ENCODE measurements at places on chromosomes 7 and 10.

DNA sequence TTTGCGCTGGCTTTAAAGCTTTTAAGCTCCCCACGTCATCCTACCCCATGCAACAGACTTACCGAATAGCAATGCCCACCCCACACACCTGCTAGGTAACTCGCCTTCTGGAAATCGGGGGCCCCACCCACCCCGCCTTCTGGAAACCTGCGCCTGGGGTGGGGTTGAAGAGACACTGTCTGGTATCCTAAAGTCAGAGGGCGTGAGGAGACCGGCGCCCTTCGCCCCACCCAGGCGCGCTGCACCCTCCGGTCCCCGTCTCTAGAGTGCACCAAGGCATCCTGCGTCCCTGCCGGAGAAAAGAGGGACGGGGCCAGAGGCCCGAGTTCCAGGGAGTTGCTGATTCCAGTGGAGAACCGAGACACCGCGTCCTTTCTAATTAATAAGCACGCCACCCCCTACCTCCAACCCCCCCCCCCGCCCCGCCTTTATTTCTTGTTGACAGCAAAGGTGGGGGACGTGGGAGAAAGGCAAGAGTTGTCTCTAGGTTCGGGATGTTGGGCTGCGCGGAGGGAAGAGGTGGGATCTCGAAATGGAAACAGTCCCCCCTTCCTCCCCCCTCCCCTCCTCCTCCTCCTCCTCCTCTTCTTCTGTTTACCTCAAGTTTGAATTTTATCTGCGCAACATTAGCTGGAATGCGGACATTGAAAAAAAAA lies 220.9 kb upstream of the MKLN1 start:
- peak; percentile 41 for DNase-seq

- peak; percentile 73 for DNase-seq
Measured at GRCh38 chr7:98284335-98285036, 3.0 kb downstream of the BRI3 start.

DNA sequence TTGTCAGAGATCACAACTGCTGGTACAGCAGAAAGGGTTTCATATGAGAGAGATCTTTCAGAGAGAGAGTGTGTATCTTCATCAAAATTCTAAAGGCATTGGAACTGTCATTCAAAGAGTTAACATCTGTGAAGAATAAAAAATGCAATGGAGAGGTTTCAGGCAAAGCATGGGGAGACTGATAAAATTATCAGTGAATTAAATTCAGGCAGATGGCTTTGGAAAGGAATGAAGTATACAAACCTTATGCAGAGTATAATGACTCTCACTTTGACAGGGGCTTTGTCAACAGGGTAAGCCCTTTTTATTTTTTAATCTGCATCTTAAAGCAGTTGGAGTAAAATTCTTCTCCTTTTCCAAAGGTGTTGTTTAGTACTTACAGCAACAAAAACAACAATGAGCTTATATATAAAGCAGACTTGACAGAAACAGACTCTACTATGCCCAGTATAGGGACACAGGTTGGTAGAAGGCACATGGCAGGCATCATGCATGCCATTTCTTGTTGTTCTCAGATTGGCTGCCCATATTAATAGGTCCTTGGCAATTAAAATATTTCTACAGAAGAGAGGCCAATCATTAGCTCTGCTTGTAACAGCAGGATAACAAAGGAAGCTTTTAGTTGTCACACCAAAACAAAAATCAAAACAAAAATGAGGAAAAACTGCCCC lies 54.9 kb upstream of the NXPH1 start:
- no peak for DNase-seq

GRCh38 chr10:24851629-24852028 lies 100.8 kb downstream of the PRTFDC1 start:
- DNase-seq, result peak; percentile 89

GRCh38 chr7:96284835-96285234 lies 37.1 kb downstream of the SLC25A13 start:
- no peak for DNase-seq

DNA sequence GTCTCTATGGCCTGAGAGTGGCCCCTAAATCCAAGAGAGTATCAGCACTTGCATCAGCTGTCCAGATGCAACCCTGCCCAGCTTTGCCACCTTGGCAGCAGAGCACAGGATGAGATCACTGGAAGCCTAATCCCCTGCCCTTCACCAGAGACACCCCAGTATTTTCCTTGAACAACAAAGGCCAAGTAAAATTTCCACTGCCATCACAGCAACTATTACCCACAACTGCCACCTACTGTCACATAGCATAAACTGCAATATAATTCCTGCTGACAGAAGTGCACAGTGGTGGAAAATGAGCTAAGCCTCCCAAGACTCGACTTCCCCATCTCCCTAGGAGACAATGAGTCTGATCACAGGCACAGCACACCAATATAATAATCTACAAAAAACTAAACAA lies 462.8 kb upstream of the ZWINT start:
- DNase-seq, result no peak

- DNase-seq, result no peak
Measured at GRCh38 chr7:33108554-33109004, 625 bp downstream of the RP9 start.

DNA sequence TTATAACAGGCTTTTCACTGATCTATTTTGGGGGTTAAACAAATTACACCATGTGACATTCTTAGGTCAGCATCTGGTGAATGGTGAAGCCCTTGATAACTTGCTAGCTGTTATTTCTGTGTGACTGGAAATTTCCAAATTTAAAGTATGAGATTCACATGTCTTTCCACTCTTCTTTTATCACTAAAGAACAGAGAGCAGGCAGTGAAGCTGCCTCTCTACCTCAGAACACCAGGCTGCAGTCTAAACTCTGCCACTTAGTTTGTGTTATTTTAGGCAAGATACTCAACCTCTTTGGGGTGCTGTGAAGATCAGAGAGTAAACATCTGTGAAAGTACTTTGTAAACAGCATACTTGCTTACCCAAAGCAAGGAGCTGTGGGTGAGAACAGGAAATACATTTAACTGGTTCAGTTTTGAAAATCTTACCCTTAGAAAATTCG lies 15.5 kb upstream of the SP4 start:
- no peak for DNase-seq

- DNase-seq, result no peak
Measured at GRCh38 chr7:92794831-92795230, 41.5 kb downstream of the CDK6 start.

- DNase-seq, result peak; percentile 57
Measured at GRCh38 chr10:103854686-103855391, 537 bp downstream of the SH3PXD2A start.

Data from astrocyte of the hippocampus (primary cell).